Right renal cortex interstitium (tissue), 3 donors: ENCODE measurements at places on chromosomes 12 and 14.

DNA sequence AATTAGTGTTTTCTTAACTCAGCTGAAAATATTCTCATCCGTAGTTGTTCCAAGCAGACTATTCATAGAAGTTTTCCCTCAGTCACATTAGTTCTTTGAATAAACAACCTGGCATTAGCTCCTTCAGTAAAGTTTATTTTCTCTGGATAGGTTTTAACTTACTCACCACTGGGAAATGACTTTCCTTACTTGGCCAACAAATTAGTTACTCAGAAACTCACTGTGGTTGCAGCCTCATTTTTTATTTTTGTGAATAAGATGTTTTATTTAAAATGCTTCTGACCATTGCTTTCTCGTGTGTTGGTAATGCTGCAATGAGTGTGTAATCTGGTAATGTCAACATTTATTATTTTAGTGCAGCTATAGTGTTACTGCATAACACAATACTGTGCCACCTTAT, 74.9 kb downstream of the NOVA1 start:
- no peak for DNase-seq

DNA sequence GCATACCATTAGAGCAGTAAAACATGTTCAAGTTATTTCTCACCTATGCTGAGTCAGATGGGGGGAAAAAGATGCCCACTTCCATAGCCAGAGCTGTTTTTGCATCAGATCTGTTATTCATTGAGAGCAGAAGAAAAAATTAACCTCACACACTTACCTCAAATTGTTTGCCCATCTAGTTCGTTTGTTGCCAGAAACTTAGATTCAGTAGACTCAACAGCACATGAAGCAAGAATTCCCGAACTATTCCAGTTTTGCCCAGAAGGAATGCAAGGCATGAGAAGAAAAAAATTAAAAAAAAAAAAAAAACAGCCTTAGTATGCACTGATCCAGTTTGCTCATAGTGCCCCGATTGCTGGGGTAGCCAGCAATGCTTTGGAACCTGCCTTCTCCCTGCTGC, 12.4 kb upstream of the DPF3 start:
- DNase-seq, result no peak

DNA sequence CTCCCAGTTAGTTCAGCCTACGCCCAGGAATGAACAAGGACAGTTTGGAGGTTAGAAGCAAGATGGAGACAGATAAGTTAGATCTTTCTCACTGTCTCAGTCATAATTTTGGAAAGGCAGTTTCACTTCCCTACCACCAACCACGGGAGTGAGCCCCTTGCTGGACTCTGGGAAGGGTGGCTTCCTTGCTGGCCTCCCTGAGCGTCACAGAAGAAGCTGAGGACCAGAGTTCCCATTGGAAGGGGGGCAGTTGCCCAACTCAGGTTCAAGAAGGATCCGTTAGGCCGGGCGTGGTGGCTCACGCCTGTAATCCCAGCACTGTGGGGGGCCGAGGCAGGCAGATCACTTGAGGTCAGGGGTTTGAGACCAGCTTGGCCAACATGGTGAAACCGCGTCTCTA, 106.2 kb upstream of the MAX start:
- no peak for DNase-seq

DNA sequence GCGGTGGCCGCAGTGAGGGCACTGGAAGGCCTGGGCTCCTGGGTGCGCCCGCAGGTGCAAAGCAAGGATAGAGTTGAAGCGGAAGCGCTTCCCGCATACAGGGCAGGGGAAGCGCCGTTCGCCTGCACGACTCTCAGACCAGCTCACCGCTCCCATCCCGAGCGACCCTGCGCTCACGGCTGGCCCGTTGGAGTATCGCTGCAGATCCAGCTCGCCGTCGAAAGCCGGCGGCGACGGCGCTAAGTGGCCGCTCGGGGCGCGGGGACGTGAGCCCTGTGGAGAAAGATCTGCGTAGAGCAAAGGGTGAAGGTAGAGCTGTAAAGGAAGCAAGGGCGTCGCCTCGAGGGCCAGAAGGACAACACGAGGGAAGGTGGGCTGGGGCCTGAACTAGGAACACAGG, 5.4 kb downstream of the ZNF219 start:
- no peak for DNase-seq

DNA sequence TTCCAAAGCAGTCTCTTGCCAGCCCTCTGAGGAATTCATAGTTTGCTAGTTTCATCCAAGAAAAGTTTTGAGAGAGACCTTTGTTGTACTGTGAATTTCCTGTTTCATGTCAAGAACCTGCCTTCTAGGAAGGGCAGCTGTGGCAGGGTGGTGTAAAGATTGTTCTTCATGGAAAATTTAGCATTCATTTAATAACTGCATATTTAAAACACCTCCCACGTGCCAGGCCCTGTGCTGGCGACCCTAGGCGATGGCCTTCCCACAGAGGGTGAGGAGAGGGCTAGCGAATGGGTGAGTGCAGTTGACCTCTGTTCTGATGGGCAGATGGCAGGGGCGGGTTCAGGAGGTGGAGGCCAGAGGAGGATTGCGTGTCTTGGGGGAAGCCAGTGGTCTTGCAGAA, 43.2 kb downstream of the MLXIP start:
- no peak for DNase-seq

DNA sequence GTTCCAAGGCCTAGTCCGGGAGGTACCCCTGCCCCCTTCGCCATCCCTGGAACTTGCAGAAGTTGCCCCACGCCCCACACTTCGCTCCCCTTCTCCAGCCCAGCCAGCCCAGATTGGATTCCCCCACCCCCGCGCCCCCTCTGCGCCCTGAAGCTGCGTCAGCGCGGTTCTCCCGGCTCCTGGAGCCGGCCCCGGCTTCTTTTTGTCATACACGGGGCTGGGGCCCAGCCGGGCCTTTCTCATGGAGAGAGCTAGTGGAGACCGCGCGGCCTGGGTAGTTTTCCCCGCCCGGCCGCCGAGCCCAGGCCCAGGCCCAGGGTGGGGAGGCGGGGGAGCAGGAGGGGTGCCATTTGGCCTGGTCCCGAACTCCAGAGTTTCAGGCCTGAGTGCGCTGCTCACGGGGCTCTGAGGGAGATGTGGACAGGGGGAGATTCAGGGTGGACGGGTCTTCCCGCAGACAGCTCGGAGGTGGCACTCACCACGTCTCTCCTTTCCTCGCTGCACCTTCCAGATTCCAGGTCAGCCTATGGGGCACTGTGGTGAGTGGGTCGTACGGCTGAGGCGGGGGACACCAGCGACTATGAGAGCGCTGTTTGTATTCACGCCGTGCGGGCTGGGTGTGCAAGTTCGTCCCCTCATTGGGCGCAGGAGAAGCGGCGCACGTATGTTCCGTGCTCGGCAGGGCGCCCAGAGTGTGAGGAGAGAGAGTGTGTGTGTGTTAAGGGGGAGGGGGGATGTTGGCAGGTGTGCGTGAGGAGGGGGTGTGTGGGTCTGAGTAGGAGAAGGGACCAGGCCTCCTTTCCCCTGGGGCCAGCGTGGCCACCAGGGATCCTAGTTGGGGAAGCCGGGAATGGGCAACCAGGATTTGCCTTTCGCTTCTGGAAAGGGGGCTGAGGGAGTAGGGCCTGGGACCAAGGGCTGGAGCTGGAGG, 785 bp upstream of the LHX5 start:
- no peak for DNase-seq

- DNase-seq, result no peak
Measured at GRCh38 chr12:4563336-4563735, 1.3 kb downstream of the DYRK4 start.

DNA sequence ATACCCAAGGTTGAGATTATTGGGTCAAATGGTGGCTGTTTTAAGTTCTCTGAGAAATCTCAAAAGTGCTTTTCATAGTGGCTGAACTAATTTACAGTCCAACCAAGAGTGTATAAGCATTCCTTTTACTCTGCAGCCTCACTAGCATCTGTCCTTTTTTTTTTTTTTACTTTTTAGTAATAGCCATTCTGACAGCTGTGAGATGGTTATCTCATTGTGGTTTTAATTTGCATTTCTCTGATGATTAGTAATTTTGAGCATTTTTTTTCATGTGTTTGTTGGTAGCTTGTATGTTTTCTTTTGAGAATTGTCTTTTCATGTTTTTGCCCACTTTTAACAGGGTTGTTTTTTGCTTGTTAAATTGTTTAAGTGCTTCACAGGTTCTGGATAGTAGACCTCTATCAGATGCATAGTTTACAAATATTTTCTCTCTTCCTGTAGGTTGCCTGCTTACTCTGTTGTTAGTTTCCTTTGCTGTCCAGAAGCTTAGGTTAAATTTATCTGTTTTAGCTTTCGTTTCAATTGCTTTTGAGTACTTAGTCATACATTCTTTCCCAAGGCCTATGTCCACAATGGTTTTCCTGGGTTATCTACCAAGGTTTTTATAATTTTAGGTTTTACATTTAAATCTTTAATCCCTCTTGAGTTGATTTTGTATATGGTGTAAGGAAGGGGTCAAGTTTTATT, 881.3 kb upstream of the SEL1L start:
- no peak for DNase-seq

GRCh38 chr12:112977139-112977538, 1.2 kb upstream of the OAS2 start:
- no peak for DNase-seq

GRCh38 chr14:71322655-71323250, 415.5 kb downstream of the PCNX1 start:
- DNase-seq, result no peak

DNA sequence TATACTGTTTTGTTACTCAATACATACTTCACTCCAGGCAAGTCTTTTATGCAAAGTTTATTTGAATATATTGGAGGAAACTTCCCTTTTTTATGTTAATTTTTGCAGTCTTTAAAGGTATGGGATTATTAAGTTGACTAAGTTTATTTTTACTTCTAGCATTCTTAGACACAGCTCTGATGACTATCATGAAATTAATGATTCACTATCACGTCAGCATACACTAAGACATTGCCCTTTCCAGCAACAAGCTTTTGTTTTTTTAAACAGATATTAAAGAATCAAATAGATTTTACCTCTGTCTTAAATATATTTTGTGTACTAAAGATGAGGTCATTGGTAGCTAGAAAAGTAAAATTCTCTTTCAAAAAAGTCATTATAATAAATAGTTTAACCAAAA, 52.1 kb downstream of the DERA start:
- no peak for DNase-seq
